ENCODE measurements at places on chromosomes 2 and 18.

GRCh38 chr2:127719301-127720218 lies 18.3 kb downstream of the SFT2D3 start:
- no peak for DNase-seq

- DNase-seq, result no peak
Measured at GRCh38 chr2:30503695-30504052, 56.6 kb downstream of the LCLAT1 start.

DNA sequence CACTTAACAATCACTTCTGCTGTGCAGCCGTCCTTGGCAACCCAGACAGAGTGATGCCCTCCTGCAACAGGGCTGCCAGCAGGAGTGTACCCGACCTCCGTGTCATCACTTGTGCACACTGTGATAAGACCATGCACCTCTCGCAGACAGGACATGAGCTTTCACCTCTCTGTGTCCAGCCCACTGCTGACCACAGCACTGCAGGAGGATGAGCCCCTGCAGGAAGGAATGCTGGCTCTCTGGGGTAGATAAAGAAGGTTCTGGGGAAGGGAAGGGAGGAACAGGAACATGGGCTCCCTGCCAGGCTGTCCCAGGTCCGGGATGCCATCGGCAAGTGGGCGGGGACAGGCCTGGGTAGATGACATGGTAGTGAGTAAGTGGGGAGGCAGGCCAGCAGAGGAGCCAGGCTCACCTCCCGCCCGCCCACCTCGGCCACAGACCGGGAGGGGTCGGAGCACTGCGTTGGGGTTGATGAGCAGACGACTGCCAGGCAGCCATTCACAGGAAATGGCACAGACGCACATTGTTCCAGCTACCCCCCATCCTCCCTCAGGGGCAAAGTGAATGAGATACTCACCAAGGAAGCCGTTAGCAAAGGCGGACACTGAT lies 18.6 kb upstream of the COL6A3 start:
- DNase-seq, result no peak

DNA sequence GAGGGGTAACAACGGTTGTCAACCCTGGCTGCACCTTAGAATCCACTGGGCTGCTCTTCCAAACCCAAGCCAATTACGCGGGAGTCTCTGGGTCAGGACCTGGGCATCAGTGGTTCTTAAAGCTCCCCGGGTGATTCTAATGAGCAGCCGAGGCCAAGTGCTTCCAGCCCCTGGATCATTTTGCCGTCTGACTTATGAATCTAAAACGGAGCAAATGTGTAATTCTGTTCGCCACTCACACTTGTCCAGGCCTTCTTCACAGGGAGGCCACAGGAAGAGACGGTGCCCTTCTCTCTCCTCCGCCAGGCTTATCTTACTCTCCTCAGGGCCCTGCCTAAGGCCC lies 78.5 kb downstream of the MCFD2 start:
- no peak for DNase-seq

- DNase-seq, result no peak
Measured at GRCh38 chr2:179268277-179268925, 3.8 kb upstream of the SESTD1 start.

- DNase-seq, result no peak
Measured at GRCh38 chr2:208142925-208143799, 2.8 kb downstream of the CRYGB start.

DNA sequence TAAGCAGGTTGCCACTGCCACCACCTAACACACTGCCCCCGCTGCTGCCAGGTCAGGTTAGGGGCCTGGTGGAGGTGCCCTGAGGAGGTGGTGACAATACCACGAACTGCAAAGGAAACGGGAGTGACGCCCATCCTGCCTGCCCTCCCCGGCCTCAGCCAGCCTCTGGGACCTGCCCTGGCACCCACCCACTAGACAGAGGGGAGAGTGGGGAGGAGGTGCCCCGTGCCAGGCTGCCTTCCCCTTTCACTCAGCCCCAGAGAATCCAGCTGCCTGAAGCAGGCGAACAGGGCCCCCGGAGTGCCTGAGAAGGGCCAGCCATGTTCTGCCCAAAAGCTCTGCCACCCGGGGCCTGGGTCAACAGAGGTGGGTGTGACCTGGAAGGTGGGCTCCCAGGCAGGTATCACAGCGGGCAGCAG lies 44.5 kb upstream of the FOSL2 start:
- DNase-seq, result no peak

DNA sequence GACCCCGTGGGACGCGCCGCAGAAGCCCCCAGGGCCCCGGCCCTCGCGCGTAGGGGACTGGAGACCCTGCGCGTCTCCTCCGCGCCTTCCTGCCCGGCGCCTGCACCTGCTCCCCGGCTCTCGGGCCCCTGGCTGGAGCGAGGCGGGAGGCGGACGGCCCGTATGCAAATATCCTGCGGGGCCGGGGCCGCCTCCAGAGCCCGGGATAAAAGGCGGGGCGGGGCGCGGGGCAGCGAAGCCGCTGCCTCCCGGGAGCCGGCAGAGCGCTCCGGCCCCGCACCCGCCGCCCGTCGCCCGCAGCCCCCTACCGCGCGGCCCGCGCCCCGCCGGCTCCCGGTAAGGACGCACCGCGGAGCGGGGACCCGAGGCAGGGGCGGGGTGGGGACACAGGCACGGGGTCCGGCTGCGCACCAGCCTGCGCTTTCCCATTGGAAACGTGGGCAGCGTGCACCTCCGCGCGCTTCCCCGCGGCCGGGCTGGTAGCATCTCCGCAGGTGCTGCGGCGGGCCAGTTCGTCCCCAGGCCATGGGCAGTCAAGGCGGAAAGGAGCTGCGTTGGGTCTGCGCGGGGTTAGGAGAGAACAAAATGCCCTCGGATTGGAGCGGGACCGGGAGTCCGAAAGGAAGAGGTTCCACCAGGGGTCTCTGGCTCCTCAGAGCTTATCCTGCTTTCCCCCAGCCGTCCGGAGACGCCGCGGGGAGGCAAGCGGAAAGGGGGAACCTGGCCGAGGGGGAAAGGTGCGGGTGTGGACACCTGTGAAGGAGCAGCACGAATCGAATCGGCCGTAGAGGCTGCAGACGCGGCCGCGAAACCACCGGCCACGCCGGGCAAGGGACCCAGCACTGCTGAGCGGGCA lies at the start of gene ATP6V1C2:
TSS of gene ATP6V1C2 (plus strand) at position 235 of the 856 bp plus-strand sequence. CDS start 1,220 bp downstream, outside the sequence.
- DNase-seq, result no peak

- DNase-seq, result no peak
Measured at GRCh38 chr2:179571252-179571651, 290.2 kb downstream of the ZNF385B start.

GRCh38 chr2:118665784-118666529 lies 181.5 kb downstream of the EN1 start:
- no peak for DNase-seq

DNA sequence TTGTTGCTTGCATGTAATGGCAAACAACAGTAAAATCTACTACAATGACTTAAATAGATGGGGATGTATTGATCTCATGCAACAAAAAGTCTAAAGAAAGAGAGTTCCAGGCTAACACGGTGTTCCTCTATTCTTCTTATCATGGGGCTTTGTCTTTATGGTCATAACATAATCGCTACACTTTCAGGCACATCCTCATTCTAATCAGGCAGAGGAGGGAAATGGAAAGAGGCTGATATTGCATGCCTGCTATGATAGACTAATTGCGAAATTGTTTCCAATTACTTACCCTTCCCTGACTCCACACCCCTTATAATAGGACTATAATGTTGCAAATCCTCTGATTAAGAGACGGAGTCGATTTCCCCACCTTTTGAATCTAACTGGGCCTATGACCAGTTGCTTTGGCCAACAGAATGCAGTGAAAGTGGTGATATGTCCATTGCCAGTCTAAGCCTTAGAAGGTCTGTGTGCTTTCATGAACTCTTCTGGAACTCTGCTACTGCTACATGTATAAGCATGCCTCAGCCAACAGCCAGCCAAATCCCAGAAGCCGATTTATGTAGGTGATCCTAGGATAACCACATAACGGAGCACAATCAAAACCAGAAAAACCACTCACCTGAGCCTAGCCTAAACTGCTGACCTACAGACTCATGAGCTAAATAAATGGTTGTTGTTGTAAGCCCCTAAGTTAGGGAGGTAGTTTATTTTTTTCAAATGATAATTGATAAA lies 180.3 kb upstream of the TACR1 start:
- DNase-seq, result no peak

DNA sequence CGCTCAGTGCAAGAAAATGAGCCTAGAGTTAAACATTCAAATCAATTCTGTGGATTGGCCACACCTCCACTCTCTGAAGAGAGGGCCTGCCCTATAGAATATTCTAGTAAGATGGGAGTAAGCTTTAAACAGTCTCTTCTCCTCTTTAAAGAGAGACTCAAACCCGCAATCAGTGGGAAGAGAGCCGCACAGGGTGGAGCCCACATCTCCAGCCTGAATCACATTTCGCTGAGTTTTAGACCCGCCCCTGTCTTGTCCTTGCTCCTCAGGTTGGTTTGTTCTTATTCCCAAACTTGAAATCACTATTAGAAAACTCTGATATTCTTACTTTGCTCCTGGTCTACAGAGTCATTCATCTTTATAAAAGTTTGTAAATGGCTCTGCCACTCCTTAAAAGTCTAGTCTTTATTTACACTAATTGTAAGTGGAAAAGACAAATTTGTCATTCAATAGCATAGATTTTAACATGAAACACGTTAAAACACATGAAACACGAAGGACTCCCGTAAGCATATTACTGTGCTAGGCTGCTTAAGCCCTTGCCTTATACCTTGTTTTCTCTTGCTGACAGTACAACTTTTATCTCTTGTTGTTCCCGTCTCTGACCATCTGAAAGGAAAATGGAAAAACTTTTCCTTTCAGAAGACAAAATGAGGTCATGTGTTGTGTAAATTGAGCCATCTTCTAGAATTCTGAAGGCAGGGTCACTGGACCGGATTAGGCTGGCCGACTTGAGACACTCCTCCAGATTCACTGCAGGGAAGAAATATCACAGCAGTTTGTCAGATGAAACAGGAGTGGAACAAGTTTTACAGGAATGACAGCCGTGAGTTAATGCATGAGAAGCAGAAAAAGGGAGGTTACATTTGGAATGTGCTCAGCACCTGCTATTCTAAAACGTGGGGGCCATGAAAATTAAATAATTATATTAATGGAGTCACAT lies 5.6 kb downstream of the DSC1 start:
- DNase-seq, result no peak

DNA sequence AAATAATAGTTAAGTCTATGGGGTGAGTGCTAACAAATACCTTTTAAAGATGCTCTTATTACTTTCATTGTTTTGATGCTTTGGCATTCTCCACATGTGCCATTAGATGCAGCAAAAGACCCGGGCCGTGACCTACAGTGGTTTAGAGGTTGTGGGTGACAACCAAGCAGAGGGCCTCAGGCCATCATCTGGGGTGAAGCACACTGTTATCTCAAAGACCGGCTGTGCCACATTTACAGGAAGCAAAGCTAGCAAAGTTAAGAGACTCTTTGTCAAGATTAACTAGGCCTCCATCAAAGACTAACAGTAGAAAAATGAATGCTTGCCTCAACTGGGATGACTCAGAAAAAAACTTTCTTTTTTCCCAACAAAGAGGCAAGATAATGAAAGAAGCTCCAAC lies 695.3 kb downstream of the SATB2 start:
- DNase-seq, result no peak

DNA sequence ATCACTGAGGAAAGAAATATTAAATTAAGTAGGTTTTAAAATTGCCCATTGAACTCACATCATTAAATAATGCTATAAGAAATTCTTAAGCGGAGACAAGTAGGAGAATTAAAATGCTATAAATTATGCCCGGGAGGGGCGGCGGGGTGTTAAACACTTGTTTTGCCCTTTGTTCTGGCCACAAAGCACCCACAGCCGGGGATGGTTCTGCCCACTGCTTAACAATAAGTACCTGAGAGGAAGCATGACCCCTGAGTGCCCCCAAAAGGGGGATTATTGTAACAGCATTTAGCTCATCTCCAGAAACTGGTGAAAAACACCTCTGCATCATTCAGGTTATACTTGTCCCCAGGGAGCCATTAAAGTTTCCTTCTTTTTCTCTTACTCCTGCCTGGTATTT lies 332.7 kb upstream of the POU3F3 start:
- DNase-seq, result no peak

DNA sequence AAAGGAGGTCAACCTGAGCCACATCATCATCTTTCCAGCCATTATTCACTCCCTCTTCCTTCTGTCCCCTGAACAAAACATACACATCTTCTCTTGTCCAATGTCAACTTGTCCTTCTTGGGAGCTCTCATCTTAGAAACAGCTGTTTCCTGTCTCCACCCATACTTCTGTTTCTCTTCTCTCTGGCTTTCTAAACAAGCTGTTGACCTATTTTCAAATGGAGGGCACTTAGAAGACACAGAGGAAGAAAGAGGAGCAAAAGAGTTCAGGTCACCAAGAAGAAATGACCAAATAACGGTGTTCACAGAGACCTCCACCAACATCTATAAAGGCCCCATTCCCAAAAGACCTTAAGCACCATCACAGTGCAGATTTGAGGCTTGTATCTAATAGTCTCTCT lies 355.9 kb upstream of the HNRNPA3 start:
- DNase-seq, result no peak

DNA sequence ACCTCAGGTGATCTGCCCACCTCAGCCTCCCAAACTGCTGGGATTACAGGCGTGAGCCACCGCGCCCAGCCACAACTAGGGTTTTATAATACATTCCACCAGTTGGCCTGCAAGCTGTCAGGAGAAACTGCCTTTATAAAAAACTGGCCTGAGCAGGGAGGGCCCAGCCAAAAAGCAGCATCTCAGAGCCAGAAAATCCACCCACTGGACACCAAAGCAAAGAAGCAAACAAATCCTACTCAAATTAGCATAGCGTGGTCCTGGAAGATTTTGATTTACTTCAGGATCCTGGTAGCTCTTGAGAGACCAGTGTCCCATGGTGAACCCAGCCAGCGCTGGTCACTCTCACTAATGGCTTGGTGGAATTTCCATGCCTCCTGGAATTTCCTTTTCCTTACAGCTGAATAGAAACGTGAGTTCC lies 60.0 kb upstream of the PXDN start:
- DNase-seq, result no peak

- DNase-seq, result no peak
Measured at GRCh38 chr2:239629926-239630617, 229.3 kb upstream of the HDAC4 start.

GRCh38 chr2:132929786-132930185 lies 259.8 kb upstream of the LYPD1 start:
- DNase-seq, result no peak

- DNase-seq, result no peak
Measured at GRCh38 chr18:59382383-59382782, 23.3 kb upstream of the LMAN1 start.

GRCh38 chr2:237492137-237492890 lies 5.3 kb downstream of the MLPH start:
- DNase-seq, result no peak

- no peak for DNase-seq
Measured at GRCh38 chr2:166926657-166927056, 38.4 kb downstream of the XIRP2 start.
